Activated CD4-positive, alpha-beta T cell treated with anti-CD3 and anti-CD28 coated beads for 36 hours (primary cell): ENCODE measurements at places on chromosomes 5 and 9. TPM values are rescaled to one million over a fixed set of nuclear protein-coding genes. Genes with fewer than 3 reads are reported as not detected.
A peak's percentile ranks its signal among the peaks of the same experiment; 100 is the strongest.

DNA sequence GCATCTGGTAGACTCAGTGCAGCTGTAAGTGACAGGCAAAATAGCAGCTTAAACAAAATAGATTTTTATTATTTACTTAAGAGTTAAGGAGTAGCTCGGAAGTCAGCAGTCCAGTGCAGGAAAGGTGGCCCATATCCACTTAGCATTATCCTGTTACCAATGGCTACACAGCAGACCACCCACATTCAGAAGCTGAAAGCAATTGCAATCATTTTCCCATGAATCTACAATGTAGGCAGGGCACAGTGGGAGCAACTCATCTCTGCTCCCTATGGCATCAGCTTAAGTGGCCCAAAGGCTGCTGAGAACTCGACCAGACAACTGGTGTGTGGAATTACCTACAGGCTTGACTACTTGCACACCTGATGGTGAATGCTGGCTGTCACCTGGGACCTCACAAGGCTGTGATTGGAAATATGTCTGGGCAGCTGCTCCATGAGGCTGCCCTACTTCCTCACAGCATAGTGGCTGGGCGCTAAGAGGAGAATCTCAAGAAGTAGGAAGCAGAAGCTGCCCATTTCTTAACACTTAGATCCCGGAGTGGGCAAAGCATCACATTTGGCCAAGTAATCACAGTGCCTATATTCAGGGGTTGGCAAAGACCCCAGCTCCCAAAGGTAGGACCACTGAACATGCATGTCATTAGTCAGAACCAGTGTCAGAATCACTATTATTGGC is 56.4 kb downstream of the SNX18 start:
- peaks cover 5% of the 10 kb centered on the region for H3K4me1 ChIP-seq
- no peak overlapping the region for H3K27ac ChIP-seq
- DNase-seq: no peak

DNA sequence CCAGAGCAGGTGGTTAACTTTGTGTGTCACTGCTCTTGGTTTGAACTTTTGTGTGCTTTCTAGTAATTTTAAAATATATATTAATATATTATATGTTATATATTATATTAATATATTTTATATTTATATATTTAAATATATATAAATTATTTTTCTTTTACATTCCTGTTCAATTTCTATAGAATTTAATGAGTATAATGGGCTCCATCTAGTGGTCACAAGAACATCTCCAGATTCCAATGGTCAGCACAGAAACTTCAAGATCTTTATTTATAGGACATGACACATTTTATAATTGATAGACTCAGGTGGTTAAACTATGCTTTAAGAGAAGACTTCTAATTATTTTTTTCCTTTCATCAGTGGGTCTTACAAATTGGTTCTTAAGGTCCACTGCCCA is 39.1 kb downstream of the COL23A1 start:
- H3K36me3 ChIP-seq: no peaks in the 10 kb centered on the region
- DNase-seq: no peak
- no peaks in the 10 kb centered on the region for H3K27me3 ChIP-seq
- H3K27ac ChIP-seq: no peak overlapping the region

Gene SMIM32
- not detected for total RNA-seq

- no peak for DNase-seq
- no peak overlapping the region for H3K4me3 ChIP-seq
- H3K36me3 ChIP-seq: no peaks in the 10 kb centered on the region
- no peak overlapping the region for H3K27ac ChIP-seq
- peaks cover 6% of the 10 kb centered on the region for H3K27me3 ChIP-seq
- H3K4me1 ChIP-seq: peaks cover 1% of the 10 kb centered on the region
These were observed 38.4 kb downstream of the SH3TC2 start for GRCh38 chr5:149024477-149024876.

DNA sequence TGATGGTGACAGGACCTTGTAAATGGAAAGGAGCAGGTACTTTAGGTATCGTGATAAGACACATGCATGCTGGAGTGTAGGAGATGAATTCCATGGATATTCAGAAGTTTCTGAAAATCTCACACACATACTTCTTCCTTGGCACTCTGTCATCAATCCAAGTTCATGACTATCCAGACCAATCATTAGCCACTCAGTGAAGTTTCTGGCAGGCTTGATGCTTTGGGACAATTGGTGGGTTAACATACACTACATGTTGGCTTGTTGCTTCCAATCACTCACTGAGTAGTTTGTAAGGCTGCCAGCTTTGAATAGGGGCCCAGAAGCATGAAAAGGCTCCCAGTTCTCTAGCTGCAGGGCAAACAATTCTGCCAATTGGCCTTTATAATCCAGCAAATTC is 147.6 kb downstream of the CEMIP2 start:
- no peaks in the 10 kb centered on the region for H3K36me3 ChIP-seq
- H3K27me3 ChIP-seq: peaks cover 2% of the 10 kb centered on the region
- DNase-seq: no peak
- H3K4me1 ChIP-seq: no peaks in the 10 kb centered on the region

GRCh38 chr9:92121265-92121664 is 6.1 kb upstream of the SPTLC1 start:
- DNase-seq: no peak
- H3K27me3 ChIP-seq: peaks cover 6% of the 10 kb centered on the region
- H3K4me1 ChIP-seq: peaks cover 1% of the 10 kb centered on the region
- no peak overlapping the region for H3K4me3 ChIP-seq

Gene NOP16
- total RNA-seq: 65.4 TPM

DNA sequence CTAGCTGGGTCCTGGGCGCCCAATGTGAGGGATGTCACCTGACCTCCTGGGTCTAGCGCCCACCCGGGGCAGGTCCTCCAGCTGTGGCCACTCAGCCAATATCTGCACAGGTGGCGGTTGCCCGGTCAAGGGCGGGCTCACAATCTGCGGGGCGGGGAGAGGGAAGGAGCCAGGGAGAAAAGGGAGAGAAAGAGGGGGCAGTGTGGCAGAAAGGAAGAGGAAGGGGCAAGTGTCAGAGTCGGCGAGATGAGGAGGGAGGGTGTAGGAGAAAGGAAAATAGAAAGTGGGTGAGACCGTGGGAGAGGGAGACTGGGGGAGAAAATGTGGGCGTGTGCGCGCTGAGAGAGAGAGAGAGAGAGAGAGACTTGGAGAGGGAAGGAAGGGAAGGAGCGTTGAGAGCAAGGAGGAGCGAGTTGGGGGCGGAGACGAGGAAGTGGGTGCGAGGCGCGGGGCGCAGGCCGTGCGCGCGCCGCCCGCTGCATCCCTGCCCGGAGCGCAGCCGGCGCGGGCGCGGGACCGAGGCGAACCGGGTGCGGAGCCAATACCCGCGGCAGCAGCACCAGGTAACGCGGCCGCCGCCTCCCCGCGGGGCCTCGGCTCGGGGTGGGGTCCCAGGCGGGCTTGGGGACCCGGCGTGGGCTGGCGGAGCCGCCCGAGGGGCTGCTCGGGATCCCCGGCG is at the start of gene HRH2:
HRH2 (plus strand) TSS at position 479 of the 679 bp plus-strand sequence. CDS start 25,163 bp downstream, outside the sequence.
- DNase-seq: peak; percentile 76
- H3K4me1 ChIP-seq: peaks cover 75% of the 10 kb centered on the region
- peak within 1 kb of the TSS; percentile 94 for H3K27ac ChIP-seq
- H3K36me3 ChIP-seq: peaks cover 23% of the 10 kb centered on the region
- H3K4me3 ChIP-seq: peak within 1 kb of the TSS; percentile 93

Gene CDKN2A
- 1.6 TPM for total RNA-seq
